Pancreas (tissue), 10 donors: ENCODE measurements at places on chromosomes 5 and 9. TPM values are rescaled to one million over a fixed set of nuclear protein-coding genes. Genes with fewer than 3 reads are reported as not detected.

ADAMTS13 gene
- 1.5 TPM for total RNA-seq

QRFP gene
- not detected for total RNA-seq

NUTM2F gene
- not detected for total RNA-seq

C5orf58 gene
- total RNA-seq, result not detected

DNA sequence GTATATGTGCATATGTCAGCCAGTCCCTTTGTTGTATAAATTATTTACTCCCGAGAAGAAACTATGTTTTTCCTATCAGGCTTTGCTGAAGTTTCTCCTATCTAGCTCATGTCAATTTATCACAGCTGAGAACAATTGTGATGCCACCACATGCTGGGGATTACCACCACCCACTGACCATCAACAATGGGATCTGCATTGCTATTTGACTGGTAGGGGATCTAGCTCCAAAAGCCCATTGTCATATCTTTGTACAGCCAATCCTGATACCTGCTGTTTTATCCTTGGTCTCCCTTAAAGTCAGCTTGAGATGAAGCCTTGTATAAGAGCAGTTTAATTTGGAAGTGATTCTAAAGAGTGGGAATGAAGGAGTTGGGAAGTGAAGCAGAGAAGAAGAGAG, 53.9 kb upstream of the KCNN2 start:
- no peak for DNase-seq

DNA sequence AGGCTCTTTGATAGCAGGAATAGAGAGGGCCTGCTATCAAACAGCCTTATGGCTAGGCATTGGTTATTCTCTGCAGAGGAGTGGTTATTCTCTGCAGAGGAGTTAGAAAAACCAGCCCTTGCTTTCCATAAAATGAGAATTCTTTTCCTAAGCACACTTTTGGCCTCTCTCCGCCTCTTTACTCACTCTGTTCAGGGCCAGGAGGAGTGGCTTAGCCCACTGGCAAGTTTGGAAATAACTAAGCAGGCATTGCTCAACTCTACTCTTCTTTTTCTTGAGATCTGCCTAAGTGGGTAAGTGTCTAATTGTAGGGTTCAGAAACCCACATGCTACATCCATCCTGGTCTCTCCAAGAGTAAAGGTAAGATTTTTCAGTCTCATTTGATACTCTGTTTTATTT, 341.7 kb downstream of the KIAA0825 start:
- DNase-seq, result no peak

GRCh38 chr9:129570450-129571297, 50.2 kb downstream of the C9orf50 start:
- DNase-seq, result peak; percentile 34

- no peak for DNase-seq
These were observed 185.3 kb downstream of the MAPKAP1 start for GRCh38 chr9:125521462-125522327.

- DNase-seq, result no peak
These were observed 322.8 kb downstream of the SLF1 start for GRCh38 chr5:94941122-94941755.

- no peak for DNase-seq
These were observed 412.4 kb upstream of the ZNF462 start for GRCh38 chr9:106450549-106450948.

DNA sequence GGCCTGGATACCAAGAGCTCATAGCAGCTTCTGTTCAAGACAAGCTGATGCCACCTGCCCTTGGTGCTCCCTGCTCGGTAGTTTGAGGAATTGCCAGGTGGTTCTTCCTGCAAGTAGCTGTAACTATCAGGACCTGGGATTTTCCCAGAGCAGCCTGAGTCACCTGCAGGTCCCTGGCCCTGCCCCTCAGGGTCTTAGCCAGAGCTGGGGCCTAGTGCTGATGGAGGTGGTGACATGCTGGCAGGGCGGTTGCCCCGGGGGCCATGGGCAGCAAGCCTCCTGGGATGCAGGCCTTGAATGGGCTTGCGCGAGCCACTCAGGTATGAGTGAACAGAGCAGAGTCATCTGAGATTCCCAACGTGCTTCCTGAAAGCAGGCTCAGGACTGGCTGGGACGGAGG, 262.3 kb downstream of the HSPA4 start:
- DNase-seq, result no peak

- no peak for DNase-seq
These were observed 41.7 kb downstream of the UNC5A start for GRCh38 chr5:176851871-176852658.

DNA sequence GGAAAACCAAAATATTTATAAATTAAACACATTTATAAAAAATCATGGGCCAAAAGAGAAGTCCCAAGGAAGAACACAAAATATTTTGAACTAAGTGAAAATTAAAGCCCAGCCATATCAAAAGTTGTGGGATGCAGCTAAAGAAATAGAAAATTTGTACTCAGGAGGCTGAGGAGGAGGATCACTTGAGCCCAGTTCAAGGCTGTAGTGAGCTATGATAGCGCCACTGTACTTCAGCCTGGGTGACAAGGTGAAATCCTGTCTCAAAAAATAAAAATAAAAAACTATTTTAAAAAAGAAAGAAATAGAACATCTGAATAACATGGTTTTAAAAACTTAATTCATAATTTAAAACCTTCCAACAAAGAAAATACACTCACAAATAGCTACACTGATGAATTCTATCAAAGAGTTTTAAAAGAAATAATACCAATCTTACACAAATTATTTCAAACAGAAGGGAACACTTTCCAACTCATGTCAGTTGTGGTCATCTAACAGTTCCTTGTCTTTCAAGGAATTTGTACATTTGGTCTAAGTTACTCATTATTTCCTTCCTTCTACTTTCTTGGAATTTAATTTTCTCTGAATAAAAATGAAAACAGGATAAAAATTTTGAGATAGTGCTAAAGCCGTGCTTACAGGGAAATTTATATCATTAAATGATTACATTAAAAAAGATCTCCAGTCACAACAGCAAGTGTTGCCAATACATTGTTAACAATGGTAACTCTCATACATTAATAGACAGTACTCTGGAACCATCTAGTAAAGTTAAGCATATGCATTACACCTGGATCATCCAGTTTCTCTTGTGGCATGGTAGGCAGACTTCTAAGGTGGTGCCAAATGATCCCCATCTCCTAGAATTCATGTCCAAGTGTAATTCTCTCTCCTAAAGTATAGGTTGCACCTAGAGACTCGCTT, 17.8 kb downstream of the PTBP3 start:
- no peak for DNase-seq

DNA sequence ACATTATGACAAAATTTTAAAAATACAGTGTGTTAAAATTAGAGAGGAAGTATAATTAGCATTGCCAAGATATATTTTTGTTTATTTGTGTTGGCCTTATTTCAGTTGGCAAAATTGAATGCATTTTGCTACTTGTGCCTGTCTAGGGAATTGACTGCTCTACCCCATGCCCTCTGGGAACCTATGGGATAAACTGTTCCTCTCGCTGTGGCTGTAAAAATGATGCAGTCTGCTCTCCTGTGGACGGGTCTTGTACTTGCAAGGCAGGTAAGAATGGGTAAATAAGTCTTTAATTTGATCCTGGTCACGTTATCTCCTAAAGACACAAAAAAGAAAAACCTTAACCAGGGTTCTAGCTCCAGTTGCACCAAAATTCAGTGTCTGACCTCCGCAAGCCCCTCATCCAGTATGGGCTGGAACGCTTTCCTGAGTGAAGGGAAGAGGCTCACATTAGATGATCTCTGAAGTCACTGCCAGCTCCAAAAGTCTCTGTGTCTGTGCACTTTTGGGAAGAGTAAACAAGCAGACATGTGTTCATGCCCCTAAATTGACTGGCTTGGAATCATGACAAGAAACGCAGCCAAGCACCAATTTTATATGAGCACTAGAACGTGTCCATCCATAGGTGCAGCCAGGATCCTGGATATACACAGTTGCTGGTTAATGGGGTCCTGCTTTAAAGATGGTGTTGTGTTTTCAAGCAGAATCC, 98.3 kb upstream of the PRRC1 start:
- no peak for DNase-seq

- no peak for DNase-seq
These were observed 123.7 kb upstream of the FBXL17 start for GRCh38 chr5:108505608-108506007.

- no peak for DNase-seq
These were observed 43.9 kb downstream of the BARX1 start for GRCh38 chr9:93911136-93911745.

- DNase-seq, result no peak
These were observed 459.3 kb downstream of the MAT2B start for GRCh38 chr5:163964671-163965070.
